ENCODE measurements at places on chromosomes 3 and 15.

GRCh38 chr3:113736548-113737089 lies 9.4 kb downstream of the NAA50 start:
- DNase-seq: peak; percentile 11

GRCh38 chr3:30331519-30331918 lies 274.9 kb upstream of the TGFBR2 start:
- no peak for DNase-seq

- DNase-seq: no peak
Measured at GRCh38 chr3:194890091-194890490, 204.4 kb downstream of the FAM43A start.

DNA sequence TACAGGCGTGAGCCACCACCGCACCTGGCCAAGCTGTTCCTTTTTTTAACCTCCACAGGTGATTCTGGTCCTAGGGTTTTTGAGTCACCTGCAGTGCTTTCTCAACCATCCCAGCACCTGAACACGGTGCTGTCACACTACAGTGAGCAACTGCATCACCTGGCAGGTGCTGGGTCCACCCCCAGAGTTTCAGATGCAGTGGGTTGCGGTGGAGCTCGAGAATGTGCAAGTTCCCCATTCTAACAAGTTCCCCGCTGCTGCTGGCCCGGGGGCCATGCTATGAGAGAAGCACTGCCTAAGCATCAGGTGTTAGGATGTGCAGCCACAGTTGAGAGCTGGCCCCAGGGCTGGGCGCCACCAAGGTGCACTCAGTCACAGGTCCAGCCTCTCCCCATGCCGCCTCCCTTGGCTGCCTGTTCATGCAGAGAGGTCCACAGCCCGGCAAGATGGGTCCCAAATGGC lies 18.0 kb downstream of the ISG20 start:
- DNase-seq: no peak

GRCh38 chr3:38646062-38646461 lies 3.4 kb downstream of the SCN5A start:
- DNase-seq: no peak

GRCh38 chr3:130504701-130505100 lies 12.3 kb upstream of the COL6A6 start:
- no peak for DNase-seq
